ENCODE measurements at places on chromosomes 11 and 22.

DNA sequence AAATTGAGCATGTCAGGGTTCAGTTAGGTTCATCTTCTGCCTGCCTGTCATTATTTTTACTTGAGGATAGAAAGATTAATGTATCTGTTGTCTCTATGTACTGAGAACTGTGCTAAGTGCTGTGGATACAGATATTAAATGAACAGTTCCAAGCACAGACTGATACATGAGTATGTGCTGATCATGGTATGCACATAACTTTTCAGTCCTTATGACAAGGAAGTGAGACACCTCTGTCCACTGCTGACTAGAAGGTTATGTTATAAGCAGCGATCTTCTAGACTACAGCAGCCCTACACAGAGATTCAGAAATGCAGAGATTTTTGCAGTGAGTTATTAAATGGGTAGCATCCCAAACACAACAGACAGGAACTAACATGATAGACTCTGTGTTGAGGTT, 335.6 kb upstream of the MTNR1B start:
- no peaks in the 10 kb centered on the region for H3K27me3 ChIP-seq
- no peak overlapping the region for H3K4me3 ChIP-seq
- H3K4me1 ChIP-seq = no peaks in the 10 kb centered on the region
- H3K27ac ChIP-seq = no peak overlapping the region
- no peak for DNase-seq
- H3K36me3 ChIP-seq = no peaks in the 10 kb centered on the region

- no peak for DNase-seq
- H3K27ac ChIP-seq = no peak overlapping the region
- no peaks in the 10 kb centered on the region for H3K27me3 ChIP-seq
- H3K4me1 ChIP-seq = no peaks in the 10 kb centered on the region
Observed at GRCh38 chr22:47757741-47758140, 995.3 kb downstream of the TBC1D22A start.

DNA sequence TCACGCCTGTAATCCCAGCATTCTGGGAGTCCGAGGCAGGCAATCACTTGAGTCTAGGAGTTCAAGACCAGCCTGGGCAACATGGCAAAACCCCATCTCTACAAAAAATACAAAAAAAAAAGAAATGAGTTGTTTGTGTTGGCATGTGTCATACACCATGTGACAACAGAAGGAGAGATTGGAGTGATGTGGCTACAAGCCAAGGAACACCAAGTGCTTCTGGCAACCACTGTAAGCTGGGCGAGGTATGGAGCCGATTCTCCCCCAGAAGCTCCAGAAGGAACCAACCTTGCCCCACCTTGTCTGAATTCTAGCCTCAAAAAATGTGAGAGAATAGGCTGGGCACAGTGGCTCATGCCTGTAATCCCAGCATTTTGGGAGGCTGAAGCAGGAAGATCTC, 39.1 kb upstream of the SLC35C1 start:
- no peaks in the 10 kb centered on the region for H3K4me1 ChIP-seq
- DNase-seq = no peak
- H3K27me3 ChIP-seq = no peaks in the 10 kb centered on the region
- H3K27ac ChIP-seq = no peak overlapping the region
- no peaks in the 10 kb centered on the region for H3K36me3 ChIP-seq

DNA sequence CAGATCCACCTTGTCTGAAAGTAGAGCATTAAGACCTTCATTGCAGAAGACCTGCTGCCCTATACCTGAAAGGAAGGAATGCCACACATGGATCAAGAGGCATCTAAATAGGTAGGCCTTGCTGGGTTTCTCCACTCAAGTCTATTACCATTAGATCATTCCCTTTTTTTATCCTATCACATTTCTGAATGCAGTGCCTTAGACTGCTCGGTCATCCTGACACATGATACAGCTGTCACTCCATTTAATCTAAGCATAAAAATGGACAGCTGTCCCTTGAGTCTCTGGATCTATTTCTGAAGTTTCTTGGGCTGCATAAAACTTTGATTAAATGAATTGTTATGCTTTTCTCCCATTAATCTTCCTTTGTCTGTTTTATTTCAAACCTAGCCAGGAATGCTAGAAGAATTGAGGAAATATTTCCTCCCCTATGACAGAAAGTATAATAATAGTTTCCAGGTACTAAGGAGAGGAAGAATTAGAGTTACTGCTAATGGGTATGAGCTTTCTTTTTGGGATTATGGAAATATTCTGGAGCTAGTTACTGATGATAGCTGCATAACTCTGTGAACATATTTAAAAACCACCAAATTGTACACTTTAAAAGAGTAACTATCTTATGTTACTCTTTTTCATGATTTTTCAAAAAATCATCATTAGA, 88.0 kb downstream of the DLG2 start:
- H3K27ac ChIP-seq = no peak overlapping the region
- no peaks in the 10 kb centered on the region for H3K27me3 ChIP-seq
- H3K36me3 ChIP-seq = no peaks in the 10 kb centered on the region

GRCh38 chr22:48554893-48555572, 1272.6 kb downstream of the BRD1 start:
- H3K27me3 ChIP-seq = no peaks in the 10 kb centered on the region
- H3K27ac ChIP-seq = no peak overlapping the region
- no peaks in the 10 kb centered on the region for H3K36me3 ChIP-seq
- DNase-seq = no peak
- no peak overlapping the region for H3K4me3 ChIP-seq

GRCh38 chr11:44066732-44067141, 667 bp downstream of the ACCS start:
- no peaks in the 10 kb centered on the region for H3K27me3 ChIP-seq
- H3K27ac ChIP-seq = peak overlapping the region; percentile 70
- H3K36me3 ChIP-seq = no peaks in the 10 kb centered on the region
- peak overlapping the region; percentile 96 for H3K4me3 ChIP-seq
- peaks cover 13% of the 10 kb centered on the region for H3K4me1 ChIP-seq

DNA sequence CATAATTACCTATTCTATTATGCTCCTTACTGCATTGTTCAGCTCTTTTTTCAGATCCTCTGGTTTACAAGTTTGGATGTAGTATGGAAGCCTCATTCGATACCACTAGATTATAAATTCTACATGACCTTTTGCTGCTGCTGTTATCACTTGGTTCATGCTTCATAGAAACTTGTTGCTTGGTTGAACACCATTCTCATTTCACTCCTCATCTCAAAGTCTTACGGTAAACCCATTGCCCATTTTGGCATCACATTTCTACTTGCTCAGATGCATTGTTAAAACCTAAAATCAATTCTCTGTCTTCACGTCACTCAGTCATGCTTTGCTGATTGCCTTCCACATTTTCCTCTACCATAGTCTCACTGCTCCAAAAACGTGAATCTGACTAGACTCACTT, 155.5 kb upstream of the DDI1 start:
- no peak for DNase-seq
- peaks cover under 1% of the 10 kb centered on the region for H3K4me1 ChIP-seq
- no peak overlapping the region for H3K27ac ChIP-seq
- no peaks in the 10 kb centered on the region for H3K27me3 ChIP-seq

GRCh38 chr11:35257281-35257680, 118.3 kb downstream of the CD44 start:
- H3K4me3 ChIP-seq = no peak overlapping the region
- peaks cover 4% of the 10 kb centered on the region for H3K4me1 ChIP-seq
- H3K27ac ChIP-seq = peak overlapping the region; percentile 56
- H3K36me3 ChIP-seq = no peaks in the 10 kb centered on the region
- H3K27me3 ChIP-seq = no peaks in the 10 kb centered on the region

DNA sequence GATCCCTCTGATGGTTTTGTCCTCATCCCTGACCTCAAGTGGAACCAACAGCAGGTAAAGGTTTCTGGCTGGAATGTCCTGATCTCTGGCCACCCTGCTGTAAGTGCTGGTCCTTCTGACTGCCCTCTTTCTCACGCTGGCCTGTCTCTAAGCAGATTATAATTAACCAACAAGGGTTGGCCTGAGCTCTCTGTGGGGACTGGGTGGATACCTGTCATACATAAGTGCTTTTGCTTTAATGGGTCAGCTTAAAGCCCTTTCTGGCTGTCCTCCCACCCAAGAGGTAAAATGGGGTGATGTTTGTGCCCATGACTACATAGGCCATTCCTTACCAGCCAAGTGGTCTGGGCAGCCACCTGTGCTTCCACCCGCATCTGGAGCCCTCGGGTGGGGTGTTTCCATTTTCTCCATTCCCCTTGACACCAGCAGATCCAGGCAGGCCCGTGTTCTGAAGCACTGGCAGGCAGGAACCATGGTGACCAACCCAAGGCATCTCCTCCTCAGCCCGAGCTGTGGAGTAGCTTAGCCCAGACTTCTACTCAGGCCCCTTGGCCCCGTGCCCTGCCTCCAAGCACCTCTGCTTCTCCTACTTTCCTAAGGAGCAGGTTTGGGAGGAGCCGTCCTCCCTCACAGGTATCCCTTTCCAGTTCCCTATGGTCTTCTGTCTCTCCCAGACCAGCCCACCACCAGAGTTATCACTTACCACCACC, 17.0 kb upstream of the ST3GAL4 start:
- H3K27me3 ChIP-seq = no peaks in the 10 kb centered on the region
- H3K4me1 ChIP-seq = peaks cover 37% of the 10 kb centered on the region
- no peak for DNase-seq
- peaks cover 31% of the 10 kb centered on the region for H3K36me3 ChIP-seq
- H3K4me3 ChIP-seq = no peak overlapping the region

DNA sequence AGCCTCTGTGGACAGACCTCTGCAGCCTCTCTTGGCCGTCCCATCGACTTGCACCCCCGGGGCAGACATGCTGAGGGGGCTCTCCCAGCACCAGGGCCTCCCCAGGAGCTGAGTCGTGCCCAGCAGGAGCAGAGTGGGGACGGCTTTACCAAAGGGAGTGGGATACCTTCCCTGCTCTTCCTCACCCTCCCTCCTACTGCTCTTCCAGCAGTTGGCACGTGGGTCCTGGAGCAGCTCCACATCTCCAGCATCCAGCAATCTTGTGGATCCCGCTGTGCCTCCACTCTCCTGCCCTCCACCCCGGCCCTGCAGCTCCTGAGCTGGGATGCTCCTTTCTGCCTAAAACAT, 854.0 kb downstream of the BRD1 start:
- H3K27ac ChIP-seq = no peak overlapping the region
- no peaks in the 10 kb centered on the region for H3K36me3 ChIP-seq

DNA sequence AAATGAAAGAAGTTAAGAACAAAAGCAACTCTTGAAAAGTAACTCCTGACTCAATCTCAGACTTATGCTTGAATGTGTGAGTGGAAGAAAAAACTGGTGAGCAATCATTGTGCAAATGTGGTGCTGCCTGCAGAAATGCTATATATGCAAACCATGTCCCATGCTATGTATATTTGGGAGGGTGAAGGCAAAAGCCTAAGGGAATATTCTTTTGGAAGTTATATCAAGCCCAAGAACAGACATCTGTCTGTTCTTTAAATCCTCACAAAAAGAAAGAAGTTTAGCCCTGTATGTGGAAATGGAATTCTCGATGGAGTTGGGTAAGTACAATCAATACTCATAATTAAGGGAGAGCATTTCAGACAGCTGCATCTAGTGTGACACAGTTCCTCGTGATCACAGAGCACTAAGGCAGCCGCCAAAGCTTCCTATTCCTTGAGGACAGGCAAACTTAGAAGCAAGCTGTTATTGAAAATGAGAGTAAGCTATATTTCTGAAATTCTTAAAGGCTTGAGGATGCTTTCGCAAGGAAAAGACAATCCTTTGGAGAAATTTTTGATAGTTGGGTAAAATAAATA, 406.5 kb upstream of the CHORDC1 start:
- H3K27me3 ChIP-seq = no peaks in the 10 kb centered on the region
- H3K36me3 ChIP-seq = no peaks in the 10 kb centered on the region
- no peaks in the 10 kb centered on the region for H3K4me1 ChIP-seq
- no peak for DNase-seq
- no peak overlapping the region for H3K4me3 ChIP-seq

DNA sequence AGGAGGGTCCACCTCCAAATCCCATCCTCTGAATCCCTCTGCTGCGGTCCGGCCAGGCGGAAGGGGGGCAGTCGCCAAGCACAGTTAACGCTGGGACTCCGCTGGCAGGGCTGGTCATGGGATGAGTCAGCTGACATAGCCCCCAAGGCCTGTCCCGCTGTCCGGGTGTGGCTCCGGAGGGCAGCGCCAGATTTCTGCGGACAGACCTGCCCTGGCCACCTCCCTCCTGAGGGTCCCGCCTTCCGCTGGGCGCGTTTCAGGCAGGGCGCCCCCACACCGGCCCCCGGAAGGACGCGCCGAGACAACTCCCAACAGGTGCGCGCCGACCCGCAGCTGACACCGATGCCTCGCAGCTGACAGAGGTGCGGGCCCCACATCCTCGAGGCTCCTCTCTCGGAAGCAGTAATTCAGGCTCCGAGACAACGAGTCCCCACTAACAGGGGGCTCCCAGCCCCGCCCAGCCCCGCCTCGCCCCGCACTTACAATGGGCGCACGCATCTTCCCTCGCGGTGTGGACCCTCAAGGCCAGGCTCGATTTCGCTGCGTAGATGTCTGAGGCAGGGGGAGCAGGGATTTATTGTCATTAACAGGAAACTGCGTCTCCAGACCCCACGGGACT, 607 bp downstream of the PLAAT3 start:
- DNase-seq = peak; percentile 67
- H3K27me3 ChIP-seq = no peaks in the 10 kb centered on the region
- H3K4me1 ChIP-seq = peaks cover 19% of the 10 kb centered on the region
- H3K27ac ChIP-seq = peak overlapping the region; percentile 67
- H3K4me3 ChIP-seq = peak overlapping the region; percentile 50

DNA sequence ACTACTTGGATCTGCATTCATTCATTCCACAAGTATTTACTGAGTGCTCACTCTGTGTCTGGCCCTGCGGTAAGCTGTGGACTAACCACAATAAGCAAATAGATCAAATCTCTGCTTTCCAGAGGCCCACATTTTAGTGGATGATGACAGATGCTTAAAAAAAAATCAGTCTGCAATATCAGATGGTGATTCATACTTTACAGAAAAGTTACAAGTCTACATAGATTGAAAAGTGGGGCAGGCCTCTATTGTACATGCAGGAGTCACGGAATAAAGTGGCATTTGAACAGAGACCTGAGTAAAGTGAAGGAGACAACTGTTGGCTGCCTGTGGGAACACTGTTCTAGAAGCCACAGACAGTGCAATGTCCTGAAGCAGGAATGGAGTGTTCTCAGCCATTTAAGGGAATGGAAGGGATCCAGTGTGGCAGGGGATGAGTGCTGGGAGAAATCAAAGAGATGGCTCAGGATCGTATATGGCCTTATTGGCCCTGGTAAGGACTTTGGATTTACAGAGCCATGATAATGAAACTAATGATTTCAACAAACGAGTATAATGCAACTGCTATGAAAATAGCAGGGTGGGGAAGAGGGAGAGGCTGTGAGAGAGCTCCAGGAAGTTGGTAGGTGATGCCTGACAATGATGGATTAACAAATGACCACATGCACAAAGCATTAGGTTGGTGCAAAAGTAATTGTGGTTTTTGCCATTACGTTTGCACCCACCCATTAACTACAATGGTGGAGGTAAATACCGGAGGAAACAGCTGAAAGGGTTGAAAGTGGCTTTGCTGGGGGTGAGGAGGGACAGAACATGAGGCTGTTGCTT, 31.1 kb downstream of the TMEM45B start:
- DNase-seq = no peak
- H3K27me3 ChIP-seq = no peaks in the 10 kb centered on the region
- no peak overlapping the region for H3K4me3 ChIP-seq
- no peaks in the 10 kb centered on the region for H3K36me3 ChIP-seq

DNA sequence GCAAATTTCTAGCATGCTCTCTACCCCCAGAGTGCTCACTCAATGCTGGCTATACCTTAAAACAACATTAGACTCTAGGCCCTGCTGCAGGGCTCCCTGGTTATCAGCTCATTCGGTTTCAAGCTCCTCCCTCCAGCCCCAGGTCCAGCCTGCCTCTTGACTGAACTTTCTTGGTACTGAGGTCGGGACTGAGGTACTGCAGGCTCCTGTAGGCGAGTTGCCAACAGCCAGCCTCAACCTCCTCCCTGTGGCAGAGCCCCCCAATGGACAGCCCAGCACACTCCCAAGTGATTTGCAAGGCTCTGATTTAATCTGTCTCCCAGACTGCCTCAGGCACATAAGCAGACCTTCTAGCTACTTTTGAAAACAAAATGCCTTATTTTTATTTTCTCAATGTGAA, 73.6 kb upstream of the EIF3M start:
- no peaks in the 10 kb centered on the region for H3K4me1 ChIP-seq
- no peak for DNase-seq
- no peaks in the 10 kb centered on the region for H3K36me3 ChIP-seq
